ENCODE measurements at places on chromosomes 7 and 10.

GRCh38 chr10:7696545-7696944, 6.6 kb upstream of the ITIH2 start:
- no peak for DNase-seq

GRCh38 chr10:10584161-10584560, 433.5 kb upstream of the CELF2 start:
- DNase-seq, result no peak

DNA sequence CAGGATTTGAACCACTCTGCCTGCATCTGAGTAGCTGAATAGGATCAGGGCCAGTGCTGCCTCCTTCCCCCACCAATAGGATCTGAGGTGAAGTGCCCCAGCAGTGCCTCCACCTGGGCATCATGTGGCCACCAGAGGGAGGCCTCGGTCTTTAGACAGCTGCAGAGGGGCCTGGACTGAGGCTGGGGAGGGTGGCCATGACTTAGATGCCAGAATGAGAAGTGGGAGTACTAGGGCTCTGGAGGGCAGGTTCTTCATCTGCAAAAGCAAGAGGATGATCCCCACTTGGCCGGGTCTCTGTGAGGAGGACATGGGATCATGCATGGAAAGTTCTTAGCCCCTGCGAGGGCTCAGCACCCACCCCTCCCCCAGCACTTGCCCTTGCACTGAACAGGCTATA, 56.9 kb downstream of the NEUROG3 start:
- DNase-seq, result no peak

- DNase-seq, result no peak
These were observed 23.8 kb downstream of the PAPOLB start for GRCh38 chr7:4837803-4838625.

- no peak for DNase-seq
These were observed 170.5 kb downstream of the RPS24 start for GRCh38 chr10:78203915-78204818.

GRCh38 chr7:43485580-43485979, 97.3 kb upstream of the STK17A start:
- DNase-seq, result no peak

DNA sequence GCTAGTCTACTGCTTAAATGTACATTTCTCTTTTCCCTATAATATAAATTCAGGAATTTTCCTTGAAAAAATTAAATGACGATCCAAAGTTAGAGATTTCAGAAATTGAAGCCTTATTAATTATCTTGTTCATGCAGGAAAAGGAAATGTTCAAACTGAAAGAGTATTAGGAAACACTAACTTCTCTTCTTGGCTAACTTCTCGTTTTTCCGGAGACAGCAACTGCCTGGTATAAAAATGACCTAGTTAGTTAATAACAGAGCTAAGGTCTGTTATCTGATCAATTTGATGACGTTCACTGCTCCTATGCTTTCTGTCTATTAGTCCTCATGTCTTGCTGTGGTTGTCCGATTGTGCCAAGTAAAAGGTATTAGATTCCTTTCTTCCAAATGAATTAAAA, 212.5 kb downstream of the DGKB start:
- no peak for DNase-seq

- no peak for DNase-seq
These were observed 36.0 kb downstream of the PHF14 start for GRCh38 chr7:11009631-11010030.

GRCh38 chr10:60644436-60645130, 133.7 kb upstream of the CDK1 start:
- DNase-seq, result no peak

- no peak for DNase-seq
These were observed 115.8 kb downstream of the SORBS1 start for GRCh38 chr10:95445223-95445836.

- no peak for DNase-seq
These were observed 40.2 kb upstream of the PDLIM1 start for GRCh38 chr10:95330966-95331453.

GRCh38 chr7:55508221-55509011, 63.9 kb downstream of the VOPP1 start:
- DNase-seq, result no peak

GRCh38 chr7:57245206-57245605, 113.0 kb upstream of the ZNF479 start:
- no peak for DNase-seq

DNA sequence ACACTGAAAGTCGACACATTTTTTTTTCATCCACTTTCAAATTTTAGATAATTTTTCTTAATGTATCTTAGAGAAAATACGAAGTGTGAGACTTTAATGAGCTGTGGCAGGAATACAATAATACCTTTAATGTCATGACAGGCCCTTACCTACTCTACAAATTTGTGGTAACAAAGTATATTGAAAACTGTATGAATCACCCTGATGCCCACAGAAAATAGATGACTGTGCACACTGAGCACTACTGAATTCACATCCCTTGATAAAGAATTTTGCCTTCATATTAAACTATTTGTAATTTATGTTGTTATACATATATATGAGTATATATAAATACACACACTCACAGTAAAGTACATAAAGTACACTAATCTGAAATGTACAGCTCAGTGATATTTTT, 51.7 kb downstream of the AKR1D1 start:
- DNase-seq, result no peak

- no peak for DNase-seq
These were observed 225.0 kb downstream of the PAXIP1 start for GRCh38 chr7:154777908-154778307.
